ENCODE measurements at places on chromosomes 5 and 9.
A peak's percentile ranks its signal among the peaks of the same experiment; 100 is the strongest.

DNA sequence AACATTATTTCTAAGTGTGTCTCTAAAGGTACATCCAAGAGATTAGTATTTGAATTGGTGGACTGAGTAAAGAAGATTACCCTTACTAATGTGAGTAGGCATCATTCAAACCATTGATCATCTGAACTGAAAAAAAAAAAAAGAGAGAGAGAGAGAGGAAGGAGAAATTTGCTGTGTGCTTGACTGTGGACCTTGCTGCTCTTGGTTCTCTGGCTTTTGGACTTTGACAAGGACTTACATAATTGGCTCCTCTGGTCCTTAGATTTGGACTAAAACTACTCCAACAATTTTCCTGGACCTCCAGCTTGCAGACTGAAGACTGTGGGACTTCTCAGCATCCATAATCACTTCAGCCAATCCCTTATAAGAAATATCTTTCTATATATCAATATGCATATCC is 1091.9 kb upstream of the EDIL3 start:
- DNase-seq, result no peak

DNA sequence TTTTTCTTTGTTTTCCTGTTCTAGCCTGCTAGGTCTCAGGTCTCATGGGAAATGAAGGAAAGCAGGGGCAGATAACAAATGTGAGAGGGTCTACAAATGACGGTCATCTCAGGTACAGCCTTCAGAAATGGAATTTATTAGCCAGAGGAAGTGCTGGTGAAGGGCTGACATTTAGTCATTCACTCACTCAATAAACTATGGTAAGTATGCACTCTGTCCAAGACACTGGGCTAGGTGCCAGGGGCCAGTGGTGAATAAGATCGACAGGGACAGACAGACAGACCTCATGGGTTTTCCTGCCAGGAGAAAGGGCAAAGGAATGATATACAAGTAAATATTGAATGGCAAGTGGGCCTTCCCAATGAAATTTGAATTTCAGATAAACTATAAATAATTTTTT is 6.3 kb downstream of the PDE6A start:
- peak; percentile 35 for DNase-seq

- DNase-seq, result no peak
Measured at GRCh38 chr5:167392240-167392639, 899.2 kb upstream of the WWC1 start.

DNA sequence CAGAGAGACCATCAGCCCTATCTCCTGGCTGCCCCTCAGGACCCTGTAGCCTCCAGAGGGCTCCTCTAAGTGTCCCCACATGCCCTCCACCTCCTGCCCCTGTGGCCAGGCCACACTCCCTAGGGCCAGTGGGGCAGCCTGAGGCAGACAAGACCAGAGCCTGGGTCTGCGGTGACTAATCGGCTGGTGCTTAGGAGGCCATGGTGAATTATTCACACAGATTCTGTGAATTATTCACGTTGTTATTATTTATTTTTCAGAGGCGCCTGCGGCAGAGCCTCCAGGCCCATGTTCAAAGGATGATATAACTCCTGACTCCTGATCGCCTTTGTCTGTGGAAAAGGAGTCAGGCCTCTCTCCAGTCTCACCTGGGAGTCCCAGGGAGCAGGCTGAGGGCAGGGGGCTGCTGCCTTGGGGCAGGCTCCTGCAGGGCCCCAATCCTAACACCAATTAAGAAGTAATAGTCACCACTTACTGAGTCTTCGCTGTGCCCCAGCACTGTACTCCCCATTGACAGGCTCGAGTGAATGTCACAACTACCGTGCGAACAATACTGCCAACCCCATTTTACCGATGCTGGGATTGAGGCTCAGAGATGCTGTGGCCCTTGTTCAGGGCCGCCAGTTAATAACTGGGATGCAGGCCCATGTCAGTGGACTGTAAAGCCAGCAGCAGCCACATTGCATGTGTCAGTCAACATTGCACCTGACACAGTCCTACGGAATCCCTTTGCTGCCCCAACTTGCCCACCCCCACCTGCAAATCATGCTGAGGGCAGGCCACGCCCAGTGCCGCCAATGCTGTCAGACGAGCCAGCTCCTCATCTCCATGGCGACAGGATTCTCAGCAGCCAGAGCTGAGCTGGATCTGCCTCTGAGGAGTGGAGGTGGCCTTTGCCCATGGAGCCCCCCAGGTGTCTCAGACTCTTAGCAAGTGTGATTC is 94.9 kb downstream of the PCDH1 start:
- DNase-seq, result no peak

DNA sequence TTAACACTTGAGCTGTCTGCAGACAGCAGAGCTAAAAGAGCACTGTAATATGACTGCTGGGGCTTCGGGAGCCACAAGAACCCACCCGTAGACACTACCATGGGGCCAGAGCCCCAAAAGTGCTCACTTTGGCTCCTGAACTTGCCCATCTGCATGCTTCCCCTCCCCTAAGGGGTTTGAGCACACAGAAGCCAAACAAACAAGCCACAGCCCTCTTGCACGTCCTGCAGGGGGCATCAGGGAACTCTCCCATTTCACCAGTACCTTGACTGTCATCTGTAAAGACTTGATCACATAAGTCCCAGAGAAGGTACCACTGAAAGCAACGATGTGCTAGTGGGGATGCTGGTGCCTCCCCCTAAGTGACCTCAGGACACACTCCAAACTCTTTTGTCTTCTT is 681.8 kb downstream of the SEMA5A start:
- DNase-seq, result peak; percentile 1

Data from AML-193 (cell line).